ENCODE measurements at places on chromosomes 2 and 18. TPM values are rescaled to one million over a fixed set of nuclear protein-coding genes. Genes with fewer than 3 reads are reported as not detected.
A peak's percentile ranks its signal among the peaks of the same experiment; 100 is the strongest.

DNA sequence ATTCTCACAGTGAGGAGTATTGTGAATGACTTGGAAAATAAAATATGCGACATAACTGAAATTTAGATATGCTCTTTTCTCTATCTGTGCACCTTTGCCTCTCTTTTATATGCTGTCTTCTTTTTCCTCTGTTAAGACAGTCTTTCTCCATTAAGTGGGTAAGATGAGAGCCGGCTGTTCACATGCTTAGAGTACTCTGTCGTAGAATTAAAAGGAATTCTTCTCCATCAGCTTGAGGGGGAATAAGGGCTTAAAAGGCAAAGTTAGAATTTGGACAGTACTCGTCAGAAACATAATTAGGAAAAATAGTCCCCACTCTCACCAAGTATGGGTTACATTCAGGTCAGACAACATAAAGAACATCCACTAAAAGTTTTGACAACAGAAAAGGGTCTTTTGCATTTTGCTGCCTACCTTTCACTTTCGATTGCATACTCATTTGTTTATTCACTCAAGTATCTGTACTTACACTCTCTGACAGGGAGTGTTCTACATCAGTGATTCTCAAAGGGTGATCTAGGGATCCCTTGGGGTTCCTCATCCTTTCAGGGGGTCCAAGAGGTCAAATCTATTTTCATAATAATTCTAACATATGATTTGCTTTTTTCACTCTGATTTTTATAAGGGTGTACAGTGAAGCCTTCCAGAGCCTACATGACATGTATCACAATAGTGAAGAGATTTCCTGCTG lies 48.0 kb downstream of the ARHGAP15 start:
- no peak for DNase-seq

- no peak for DNase-seq
Measured at GRCh38 chr2:239267288-239267951, 133.4 kb downstream of the HDAC4 start.

DNA sequence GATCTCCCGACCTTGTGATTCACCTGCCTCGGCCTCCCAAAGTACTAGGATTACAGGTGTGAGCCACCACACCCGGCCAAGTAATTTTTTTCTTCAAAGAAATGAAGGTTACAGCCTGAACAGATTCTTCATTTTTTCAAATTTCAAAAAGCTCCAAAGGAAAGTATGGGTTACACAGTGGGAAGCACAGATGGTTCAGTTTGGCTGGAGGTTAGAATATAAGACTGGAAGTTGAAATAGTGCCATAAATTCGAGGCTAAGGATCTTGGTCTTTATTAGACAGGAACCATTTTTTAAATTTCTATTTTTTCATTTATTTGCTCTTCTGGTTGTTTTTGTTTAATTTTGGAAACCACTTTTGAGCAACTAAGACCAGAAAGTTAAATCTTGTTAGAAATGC lies 120.0 kb downstream of the STK39 start:
- peak; percentile 88 for DNase-seq

- no peak for DNase-seq
Measured at GRCh38 chr2:10738192-10738591, 16.8 kb downstream of the ATP6V1C2 start.

DNA sequence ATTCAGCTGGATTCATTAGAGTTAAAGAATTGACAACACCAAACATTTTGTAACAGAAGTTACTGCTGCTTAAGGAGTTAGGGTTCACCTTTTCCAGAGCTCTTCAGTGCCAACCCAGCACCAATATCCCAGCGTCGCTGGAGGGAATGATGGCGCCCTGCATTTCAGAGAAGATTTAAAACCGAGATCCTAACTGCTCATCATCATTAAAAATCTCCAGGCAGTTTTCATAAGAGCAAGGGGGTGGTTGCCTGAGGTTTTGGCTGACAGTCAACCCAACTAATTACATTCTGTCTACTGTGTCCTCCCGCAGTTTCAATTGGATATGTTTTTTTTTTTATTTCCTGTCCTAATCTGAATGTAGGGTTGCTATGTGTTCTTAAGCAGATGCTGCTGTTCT lies 509.6 kb upstream of the TCF4 start:
- DNase-seq = peak; percentile 19

DNA sequence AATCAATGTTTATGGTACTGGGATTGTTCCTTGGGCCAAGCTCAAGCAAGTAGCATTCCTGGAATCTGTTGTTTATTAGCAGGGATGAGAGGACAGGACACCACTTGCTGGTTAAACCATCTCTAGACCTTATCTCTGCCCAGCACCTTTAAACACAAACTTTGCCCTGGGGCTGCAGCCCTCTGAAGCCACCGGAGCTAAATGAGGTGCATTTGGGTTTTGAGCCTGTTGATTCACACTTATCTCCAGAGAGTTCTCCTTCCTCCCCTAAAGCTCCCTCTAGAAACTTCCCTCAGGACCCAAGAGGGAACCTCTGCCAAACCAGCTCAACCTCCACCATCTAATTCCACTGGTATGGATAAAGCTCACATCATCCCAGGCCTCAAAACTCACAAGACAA lies 94.8 kb upstream of the EPAS1 start:
- no peak for DNase-seq

GRCh38 chr2:159715451-159715850 lies 3.1 kb downstream of the MARCHF7 start:
- DNase-seq = no peak

DNA sequence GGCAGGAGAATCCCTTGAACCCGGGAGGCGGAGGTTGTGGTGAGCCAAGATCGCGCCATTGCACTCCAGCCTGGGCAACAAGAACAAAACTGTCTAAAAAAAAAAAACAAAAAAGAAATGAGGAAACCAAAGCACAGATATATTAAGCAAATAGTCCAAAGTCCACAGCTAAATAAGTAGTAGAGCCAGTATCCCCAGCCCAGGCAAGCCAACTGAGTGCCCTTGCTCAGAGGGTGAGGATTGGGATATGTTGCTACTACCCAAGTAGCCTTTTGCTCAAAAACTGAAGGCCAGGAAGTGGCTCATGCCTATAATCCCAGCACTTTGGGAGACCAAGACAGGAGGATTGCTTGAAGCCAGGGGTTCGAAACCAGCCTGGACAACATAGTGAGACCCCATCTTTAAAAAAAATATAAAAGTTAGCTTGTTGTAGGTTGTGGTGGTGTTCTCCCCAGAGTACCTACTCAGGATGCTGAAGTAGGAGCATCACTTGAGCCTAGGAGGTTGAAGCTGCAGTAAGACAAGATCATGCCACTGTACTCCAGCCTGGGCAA lies 5.4 kb downstream of the CFAP36 start:
- no peak for DNase-seq

DNA sequence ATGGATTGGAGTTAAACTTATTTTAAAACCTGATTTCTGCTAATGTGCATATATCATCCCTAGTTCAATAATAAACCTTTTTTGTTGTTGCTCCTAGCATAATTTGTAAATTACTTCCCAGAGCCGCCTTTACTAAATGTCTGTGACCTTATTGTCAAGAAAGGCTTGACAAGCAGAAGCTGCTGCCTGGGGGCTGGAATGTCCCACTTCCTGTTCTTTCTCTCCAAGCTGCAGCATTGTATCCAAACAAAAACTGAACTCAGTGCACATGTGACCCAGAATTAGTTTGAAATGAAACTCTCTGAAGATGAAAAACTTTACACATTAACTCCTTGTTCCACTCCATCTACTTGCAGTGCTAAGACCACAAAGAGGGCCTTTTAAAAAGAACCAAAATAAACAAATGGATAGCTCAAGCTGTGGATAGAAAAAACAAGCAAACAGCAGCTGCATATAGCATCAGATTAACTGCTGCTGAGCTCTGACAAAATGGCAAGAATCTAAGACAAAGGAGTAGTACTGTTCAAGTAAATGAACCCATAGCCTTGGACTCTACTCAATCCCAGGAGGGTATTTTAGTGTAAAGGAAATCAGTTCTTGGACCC lies 99.8 kb upstream of the NEUROD1 start:
- peak; percentile 23 for DNase-seq

DNA sequence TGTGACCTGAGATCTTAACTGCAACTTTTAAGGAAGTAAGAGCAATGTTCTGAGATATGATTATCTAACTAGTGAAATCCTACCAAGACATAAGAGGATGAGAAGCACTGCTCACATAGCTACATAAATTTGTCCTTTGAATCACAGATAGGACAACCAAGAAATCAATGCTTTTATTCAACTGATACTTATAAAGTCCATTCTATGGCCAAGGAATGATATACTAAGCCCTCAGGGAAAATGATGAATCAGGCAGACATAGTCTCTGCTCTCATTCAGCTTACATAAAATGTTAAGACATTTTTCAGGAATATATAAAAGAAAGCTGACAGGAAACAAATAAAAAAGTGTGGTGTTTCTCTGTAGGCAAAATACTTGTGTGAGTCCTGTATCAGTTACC lies 39.1 kb downstream of the PGAP1 start:
- DNase-seq = no peak

GRCh38 chr2:199690225-199690624 lies 160.8 kb downstream of the FTCDNL1 start:
- DNase-seq = no peak

- DNase-seq = no peak
Measured at GRCh38 chr2:64329848-64330247, 124.1 kb upstream of the LGALSL start.

- no peak for DNase-seq
Measured at GRCh38 chr2:17867133-17867532, 11.3 kb upstream of the KCNS3 start.

GRCh38 chr18:43751203-43751602 lies 473.9 kb upstream of the SYT4 start:
- no peak for DNase-seq

DNA sequence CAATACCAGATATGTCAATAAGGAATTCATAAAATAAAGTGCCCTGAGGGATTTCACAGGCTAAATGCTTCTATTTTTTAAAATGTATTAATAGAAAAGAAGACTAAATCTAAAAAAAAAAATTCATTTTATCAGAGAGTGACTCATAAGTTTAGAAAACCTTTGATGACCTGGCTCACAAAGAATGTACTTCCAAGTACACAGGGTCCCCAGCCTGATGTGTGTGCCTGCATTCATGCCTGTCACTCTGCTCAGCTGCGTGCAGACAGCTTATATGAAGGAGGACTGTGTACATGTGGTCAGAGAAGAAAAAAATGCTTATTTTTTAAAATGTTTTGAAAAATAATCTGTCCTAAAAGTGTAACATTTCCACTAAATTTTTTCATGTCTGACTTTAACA lies 3.0 kb upstream of the CPS1 start:
- no peak for DNase-seq

DNA sequence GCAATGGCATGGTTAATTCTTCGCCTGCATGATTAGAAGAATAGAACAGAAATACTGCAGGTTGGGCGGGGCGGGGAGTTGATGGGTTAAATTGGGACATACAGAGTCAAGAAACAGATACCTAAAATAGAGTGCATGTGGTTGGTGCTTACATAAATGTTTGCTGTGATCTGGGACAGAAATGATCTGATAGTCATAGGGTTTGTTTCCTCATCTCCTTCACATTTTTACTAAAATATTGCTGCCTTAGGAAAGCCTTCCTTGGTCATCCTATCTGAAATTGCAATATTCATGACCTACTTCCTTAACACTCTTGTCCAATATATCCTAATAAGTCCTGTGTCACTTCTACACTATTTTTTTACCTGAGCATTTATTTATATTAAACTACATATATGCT lies 163.9 kb downstream of the TMEFF2 start:
- no peak for DNase-seq

DNA sequence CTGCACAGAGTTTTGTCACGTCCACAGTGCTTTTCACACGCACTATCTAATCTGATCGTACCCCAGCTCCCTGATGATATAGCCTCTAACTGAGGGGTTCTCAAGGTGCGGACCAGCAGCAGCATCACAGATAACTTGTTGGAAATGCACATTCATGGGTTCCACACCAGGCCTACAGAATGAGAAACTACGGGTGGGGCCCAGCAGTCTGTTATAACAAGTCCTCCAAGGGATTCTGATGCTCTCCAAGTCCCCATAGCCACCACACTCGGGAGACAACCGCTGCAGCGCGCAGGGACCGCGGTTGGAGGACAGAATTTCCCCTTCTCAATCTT lies 745 bp upstream of the BZW1 start:
- DNase-seq = no peak

GRCh38 chr2:173048897-173049661 lies 26.6 kb upstream of the MAP3K20 start:
- DNase-seq = peak; percentile 9

DNA sequence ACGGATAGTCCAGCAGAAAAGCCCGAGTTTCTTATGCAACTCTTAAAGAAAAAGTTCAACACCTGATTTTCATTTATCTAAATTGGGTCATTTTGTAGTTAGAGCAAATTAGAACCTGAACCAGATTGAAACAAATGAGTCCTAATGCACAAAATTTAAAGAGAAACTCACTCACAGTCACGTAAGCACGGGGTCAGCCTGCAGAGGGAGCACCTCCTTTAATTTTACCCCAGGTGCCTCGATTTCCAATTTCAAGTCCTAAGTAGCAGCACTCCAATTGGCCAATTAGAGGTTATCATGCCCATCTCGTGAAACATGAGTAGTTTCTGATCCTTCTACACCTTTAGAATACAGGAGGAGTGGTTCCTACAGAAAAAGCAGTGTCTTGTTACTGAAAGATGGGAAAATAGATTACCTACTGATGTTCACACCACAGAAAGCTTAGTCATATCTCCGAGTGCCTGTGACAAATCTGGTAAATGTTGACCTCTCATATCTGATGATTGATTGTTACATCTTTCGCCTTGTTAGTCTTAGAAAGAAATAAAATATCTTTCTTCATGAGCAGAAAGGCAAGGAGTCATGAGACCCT lies 1929.8 kb upstream of the LRRTM1 start:
- no peak for DNase-seq

- no peak for DNase-seq
Measured at GRCh38 chr2:205017912-205018311, 472.6 kb downstream of the PARD3B start.

GRCh38 chr2:217805668-217806481 lies 196.9 kb downstream of the TNS1 start:
- no peak for DNase-seq

DNA sequence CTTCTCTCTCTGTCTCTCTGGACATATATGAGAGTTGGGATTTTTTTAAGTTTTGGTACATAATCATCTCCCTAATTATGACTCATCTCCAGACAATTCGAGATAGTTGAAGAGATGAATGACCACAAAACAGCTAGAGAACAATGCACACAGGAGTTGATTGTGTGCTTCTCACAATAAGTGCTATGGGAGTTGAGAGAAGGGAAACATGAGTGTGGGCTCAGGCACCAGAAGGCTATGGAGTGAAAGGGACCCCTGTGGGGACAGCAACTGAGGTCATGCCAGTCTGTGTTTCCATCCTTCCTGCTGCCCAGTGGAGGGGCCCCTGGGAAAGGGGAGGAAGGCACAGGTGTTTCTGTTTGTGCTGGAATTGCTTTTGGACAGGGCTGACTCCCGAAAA lies 6.5 kb upstream of the YWHAQ start:
- DNase-seq = no peak

GRCh38 chr2:239535413-239536144 lies 134.8 kb upstream of the HDAC4 start:
- DNase-seq = no peak

GRCh38 chr18:361941-362310 lies 94.1 kb upstream of the THOC1 start:
- no peak for DNase-seq

SMCHD1 gene
- 35.6 TPM for total RNA-seq

PAIP2B gene
- 1.1 TPM for total RNA-seq

MRPL19 gene
- 91.3 TPM for total RNA-seq

MOCOS gene
- not detected for total RNA-seq

ANKRD36 gene
- total RNA-seq = 13.8 TPM

CHRNG gene
- total RNA-seq = not detected

REG3G gene
- total RNA-seq = not detected

APCDD1 gene
- not detected for total RNA-seq

CHN1 gene
- 0.34 TPM for total RNA-seq

CRYGD gene
- not detected for total RNA-seq

ALK gene
- total RNA-seq = not detected

GATA6 gene
- total RNA-seq = 0.31 TPM

RSAD2 gene
- not detected for total RNA-seq

PLGLB2 gene
- total RNA-seq = not detected
